ENCODE measurements at places on chromosomes 3 and 15.

GRCh38 chr15:70241561-70242320 is 144.0 kb upstream of the TLE3 start:
- no peak overlapping the region for H3K27ac ChIP-seq
- no peak for DNase-seq
- H3K4me1 ChIP-seq, result no peaks in the 10 kb centered on the region
- H3K4me3 ChIP-seq, result no peak overlapping the region

GRCh38 chr15:76844096-76844495 is 61.0 kb downstream of the SCAPER start:
- no peaks in the 10 kb centered on the region for H3K27me3 ChIP-seq
- H3K36me3 ChIP-seq, result no peaks in the 10 kb centered on the region

- no peaks in the 10 kb centered on the region for H3K4me1 ChIP-seq
- no peaks in the 10 kb centered on the region for H3K36me3 ChIP-seq
- H3K27ac ChIP-seq, result no peak overlapping the region
- no peak for DNase-seq
These were observed 8.5 kb downstream of the PLCH1 start for GRCh38 chr3:155736381-155736780.

- no peak for DNase-seq
- H3K36me3 ChIP-seq, result no peaks in the 10 kb centered on the region
- no peak overlapping the region for H3K27ac ChIP-seq
- H3K4me1 ChIP-seq, result no peaks in the 10 kb centered on the region
- no peak overlapping the region for H3K4me3 ChIP-seq
These were observed 13.6 kb downstream of the LRRC3B start for GRCh38 chr3:26636096-26636727.

- no peak for DNase-seq
- H3K4me3 ChIP-seq, result peak overlapping the region; percentile 43
- H3K27ac ChIP-seq, result no peak overlapping the region
- H3K4me1 ChIP-seq, result peaks cover 2% of the 10 kb centered on the region
These were observed 574 bp downstream of the SLC38A3 start for GRCh38 chr3:50205413-50206276.

DNA sequence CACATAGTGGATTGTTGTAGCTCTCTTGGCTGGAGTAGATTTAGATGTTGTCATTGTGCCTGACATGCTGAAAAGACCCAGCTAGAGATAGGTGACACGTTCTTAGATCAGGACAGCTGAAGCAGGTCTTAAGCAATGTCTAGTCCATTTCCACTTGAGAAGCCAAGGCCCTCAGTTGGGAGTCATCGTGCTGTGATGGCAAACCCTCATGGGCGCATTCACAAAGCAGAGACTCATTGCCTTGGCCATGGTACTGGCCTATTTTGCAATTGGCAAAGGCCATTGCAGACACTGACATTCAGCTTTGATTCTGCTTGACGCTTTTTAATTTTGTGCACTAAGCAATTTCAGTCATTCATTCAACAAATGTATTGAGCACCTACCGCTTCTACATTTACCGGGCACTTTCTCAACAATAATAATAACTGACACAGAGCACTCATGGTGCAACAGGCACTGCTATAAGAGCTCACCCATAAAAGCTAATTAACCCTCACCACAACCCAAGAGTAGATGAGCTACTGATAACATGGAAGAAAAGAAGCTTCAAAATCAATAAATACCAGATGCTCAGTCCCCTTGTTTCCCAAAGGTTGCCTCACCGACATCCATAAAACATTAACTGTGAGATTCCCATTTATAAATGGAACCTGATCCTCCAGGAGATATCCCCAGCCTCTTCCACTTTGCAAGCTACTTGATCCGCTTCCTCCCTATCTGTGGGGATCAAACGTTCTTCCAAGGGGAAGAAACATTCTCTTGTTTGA is 200.1 kb downstream of the TLE3 start:
- H3K27ac ChIP-seq, result no peak overlapping the region
- no peaks in the 10 kb centered on the region for H3K36me3 ChIP-seq
- DNase-seq, result no peak
- H3K27me3 ChIP-seq, result peaks cover 35% of the 10 kb centered on the region

- no peaks in the 10 kb centered on the region for H3K36me3 ChIP-seq
- no peaks in the 10 kb centered on the region for H3K4me1 ChIP-seq
- H3K4me3 ChIP-seq, result no peak overlapping the region
These were observed 36.3 kb upstream of the GNB5 start for GRCh38 chr15:52227456-52227855.

GRCh38 chr15:69013726-69014406 is 629 bp upstream of the NOX5 start:
- H3K36me3 ChIP-seq, result no peaks in the 10 kb centered on the region
- no peak overlapping the region for H3K4me3 ChIP-seq
- H3K27me3 ChIP-seq, result peaks cover 4% of the 10 kb centered on the region
- no peak overlapping the region for H3K27ac ChIP-seq

GRCh38 chr3:183875411-183875810 is 9.3 kb downstream of the PARL start:
- H3K4me1 ChIP-seq, result no peaks in the 10 kb centered on the region
- H3K4me3 ChIP-seq, result no peak overlapping the region
- H3K27ac ChIP-seq, result no peak overlapping the region

GRCh38 chr3:169060037-169060436 is 603.5 kb downstream of the MECOM start:
- H3K4me3 ChIP-seq, result no peak overlapping the region
- DNase-seq, result peak; percentile 13
- no peaks in the 10 kb centered on the region for H3K4me1 ChIP-seq
- H3K27me3 ChIP-seq, result no peaks in the 10 kb centered on the region

DNA sequence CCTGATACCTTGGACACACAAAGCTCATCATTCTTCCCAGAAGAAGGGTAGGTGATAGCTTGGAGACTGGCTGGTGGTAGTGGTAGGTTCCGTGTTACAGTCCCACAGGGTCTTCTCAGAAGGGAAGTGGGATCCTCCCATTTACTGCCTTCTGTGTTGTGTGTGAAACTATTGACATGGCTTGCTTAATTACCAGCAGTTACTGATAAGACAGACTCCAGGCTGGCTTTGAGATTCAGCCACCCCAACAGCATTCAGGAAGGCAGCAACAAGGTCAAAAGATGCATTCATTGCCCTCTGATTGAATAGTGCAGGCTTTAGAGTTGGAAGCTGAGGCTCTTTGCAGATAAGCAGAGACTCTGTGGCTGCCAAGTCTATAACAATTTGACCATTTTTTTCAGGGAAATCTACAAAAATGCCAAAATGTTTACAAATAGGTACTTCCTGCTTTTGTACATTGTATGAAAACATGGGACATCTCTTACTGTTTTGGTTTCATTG is 7.7 kb downstream of the ARNT2 start:
- no peak for DNase-seq
- H3K27ac ChIP-seq, result no peak overlapping the region
- no peaks in the 10 kb centered on the region for H3K36me3 ChIP-seq
- H3K4me3 ChIP-seq, result no peak overlapping the region
- peaks cover 4% of the 10 kb centered on the region for H3K4me1 ChIP-seq

GRCh38 chr3:47036145-47036544 is 56.7 kb downstream of the NBEAL2 start:
- no peak overlapping the region for H3K27ac ChIP-seq
- peaks cover 33% of the 10 kb centered on the region for H3K36me3 ChIP-seq
- no peaks in the 10 kb centered on the region for H3K27me3 ChIP-seq
- DNase-seq, result no peak
- no peak overlapping the region for H3K4me3 ChIP-seq
- H3K4me1 ChIP-seq, result peaks cover 8% of the 10 kb centered on the region

DNA sequence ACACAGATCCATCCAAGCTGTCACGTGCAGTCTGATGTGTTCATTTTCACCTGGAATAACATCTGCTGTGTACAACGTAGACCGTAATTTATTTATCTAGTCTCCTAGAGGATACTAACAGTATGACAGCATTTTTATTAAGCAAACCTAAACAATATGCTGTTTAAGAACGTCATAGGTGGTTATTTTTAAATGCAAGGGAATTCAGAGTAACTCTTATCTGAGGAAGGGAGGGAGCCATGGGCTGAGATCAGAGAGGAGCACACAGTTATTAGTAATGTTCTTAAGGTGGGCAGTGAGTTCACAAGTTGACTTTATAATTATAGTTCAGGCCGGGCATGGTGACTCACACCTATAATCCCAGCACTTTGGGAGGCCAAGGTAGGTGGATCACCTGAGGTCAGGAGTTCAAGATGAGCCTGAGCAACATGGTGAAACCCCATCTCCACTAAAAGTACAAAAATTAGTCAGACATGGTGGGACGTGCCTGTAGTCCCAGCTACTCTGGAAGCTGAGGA is 193.6 kb downstream of the UACA start:
- H3K36me3 ChIP-seq, result no peaks in the 10 kb centered on the region
- H3K4me3 ChIP-seq, result no peak overlapping the region
- H3K27me3 ChIP-seq, result peaks cover 16% of the 10 kb centered on the region
- H3K27ac ChIP-seq, result no peak overlapping the region
- DNase-seq, result peak; percentile 69

DNA sequence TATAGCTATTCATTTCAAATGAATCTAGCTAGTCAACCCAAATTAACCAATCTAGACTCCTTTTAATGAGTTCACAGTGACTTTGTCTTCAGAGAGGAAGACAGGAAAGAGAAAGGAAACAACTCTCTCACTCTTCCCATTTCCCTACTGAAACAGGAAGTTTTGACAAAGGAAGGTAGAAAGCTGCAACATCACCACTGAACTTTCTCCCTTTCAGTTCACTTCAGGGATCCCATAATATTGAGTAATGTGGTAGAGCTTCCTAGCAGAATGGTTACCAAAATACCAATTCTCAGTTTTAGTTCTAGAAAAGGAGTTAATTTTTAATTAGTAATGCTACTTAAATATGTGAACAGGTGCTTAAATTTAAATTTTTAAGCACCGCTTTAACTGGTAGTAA is 7.5 kb downstream of the VPS13C start:
- DNase-seq, result no peak
- no peak overlapping the region for H3K4me3 ChIP-seq
- no peaks in the 10 kb centered on the region for H3K36me3 ChIP-seq
- H3K27ac ChIP-seq, result no peak overlapping the region

DNA sequence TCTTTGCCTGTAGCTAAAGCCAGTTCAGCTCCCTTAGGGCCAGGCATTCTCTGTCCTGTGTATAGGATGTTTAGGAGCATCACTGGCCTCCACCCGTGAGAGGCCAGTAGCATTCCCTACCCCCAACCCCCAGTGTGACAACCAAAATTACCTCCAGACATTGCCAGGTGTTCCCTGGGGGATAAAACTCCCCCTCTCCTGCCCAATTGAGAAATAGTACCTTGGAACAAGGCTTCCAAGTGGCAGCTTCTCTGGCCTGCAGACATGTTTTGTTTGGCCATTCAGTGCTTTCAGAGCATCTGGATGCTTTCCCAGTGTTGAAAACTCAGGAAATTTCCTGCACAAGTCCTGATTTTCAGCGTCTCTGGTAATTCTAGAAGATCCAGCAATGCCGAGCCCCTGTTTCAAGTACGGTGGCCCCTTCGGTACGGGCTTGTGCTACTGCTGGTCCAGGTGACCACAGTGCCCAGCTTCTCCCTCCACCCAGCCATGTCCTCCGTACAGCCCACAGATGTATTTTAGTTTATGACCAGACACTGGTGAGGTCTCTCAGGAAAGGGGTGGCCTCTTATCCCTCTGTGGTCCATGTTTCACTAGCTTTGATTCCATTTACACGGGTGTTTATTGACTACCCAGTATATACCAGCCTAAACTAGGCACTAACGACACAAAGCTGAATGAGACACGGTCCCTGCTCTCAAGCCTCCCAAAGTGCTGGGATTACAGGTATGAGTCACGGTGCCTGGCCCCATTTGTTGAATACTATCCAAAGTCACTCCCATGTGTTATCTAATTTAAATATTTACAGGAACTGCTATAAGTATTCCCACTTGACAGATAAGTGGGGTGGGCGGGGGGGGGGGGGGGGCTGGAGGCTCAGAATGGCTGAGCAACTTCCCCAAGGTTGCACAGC is 125.4 kb upstream of the RAD18 start:
- no peaks in the 10 kb centered on the region for H3K27me3 ChIP-seq
- no peaks in the 10 kb centered on the region for H3K4me1 ChIP-seq
- H3K36me3 ChIP-seq, result no peaks in the 10 kb centered on the region
- H3K4me3 ChIP-seq, result no peak overlapping the region

- H3K36me3 ChIP-seq, result no peaks in the 10 kb centered on the region
- H3K27me3 ChIP-seq, result peaks cover 8% of the 10 kb centered on the region
- H3K4me3 ChIP-seq, result no peak overlapping the region
- H3K4me1 ChIP-seq, result no peaks in the 10 kb centered on the region
- no peak overlapping the region for H3K27ac ChIP-seq
- DNase-seq, result no peak
These were observed 51.2 kb upstream of the PCSK6 start for GRCh38 chr15:101540480-101541239.

DNA sequence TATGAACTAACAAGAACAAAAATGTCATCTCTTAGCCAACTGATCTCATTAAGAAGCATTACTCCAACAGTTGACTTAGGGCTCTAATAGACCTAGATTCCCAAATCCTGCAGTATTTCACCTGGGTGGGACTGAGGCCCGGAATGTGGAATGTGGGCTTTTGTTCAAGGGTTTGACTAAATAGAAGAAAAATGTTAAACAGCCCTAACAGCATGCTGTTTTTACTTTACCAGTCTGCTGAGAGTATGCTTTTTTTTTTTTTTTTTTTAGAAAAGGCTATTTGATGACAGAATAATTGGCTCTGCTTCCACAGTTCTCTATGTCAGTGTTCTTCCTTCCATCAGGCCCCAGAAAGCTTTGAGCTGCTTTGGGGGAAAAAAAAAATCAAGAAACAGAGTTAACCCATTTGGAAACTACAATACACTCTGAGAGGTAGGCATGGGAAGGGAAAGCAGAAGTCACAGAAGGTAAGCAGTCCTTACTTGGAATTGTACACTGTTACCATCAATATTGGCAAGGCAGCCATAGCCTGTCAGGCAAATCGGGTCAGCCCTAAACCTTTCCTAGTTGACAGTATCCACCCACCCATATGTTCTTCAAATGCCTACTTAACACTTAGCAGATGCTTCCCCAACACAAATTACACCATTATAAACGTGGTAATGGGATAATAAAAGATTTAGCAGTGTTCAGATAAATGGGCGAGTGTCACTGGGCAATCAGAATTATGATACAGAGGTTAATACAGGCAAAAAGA is 224.2 kb downstream of the CNTN3 start:
- no peaks in the 10 kb centered on the region for H3K27me3 ChIP-seq
- no peak for DNase-seq
- no peak overlapping the region for H3K4me3 ChIP-seq
- no peaks in the 10 kb centered on the region for H3K36me3 ChIP-seq

DNA sequence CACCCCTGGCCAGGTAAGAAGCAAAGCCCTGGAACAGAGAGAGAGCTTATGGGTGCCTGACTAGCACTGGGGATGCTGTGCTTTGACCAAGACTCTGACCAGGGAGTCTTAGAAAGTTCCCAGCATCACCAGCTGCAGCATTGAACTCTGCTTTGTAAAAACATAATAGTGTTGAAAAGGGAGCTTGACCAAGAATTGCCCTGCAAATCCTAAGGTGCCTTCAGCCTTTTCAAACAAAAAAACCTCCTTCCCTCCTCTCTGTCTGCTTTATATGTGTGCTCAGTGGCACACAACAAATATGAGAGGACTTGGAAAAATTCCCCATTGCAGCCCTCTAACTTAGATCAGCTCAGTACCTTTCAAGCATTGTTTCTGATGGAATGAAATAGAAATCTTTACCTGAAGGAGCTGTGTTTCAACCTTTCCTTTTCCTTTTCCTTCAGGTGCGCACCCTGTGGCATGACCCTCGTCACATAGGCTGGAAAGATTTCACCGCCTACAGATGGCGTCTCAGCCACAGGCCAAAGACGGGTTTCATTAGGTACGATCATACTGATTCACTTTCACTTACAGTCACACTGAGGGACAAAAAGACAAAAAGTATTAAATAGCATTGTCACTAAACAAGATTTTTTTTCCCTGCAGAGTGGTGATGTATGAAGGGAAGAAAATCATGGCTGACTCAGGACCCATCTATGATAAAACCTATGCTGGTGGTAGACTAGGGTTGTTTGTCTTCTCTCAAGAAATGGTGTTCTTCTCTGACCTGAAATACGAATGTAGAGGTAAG is 13.0 kb downstream of the THBS1 start:
- DNase-seq, result peak; percentile 34
- H3K27me3 ChIP-seq, result no peaks in the 10 kb centered on the region
- H3K27ac ChIP-seq, result no peak overlapping the region
- H3K4me1 ChIP-seq, result no peaks in the 10 kb centered on the region
